NCI-H1048 (cell line): ENCODE measurements at places on chromosomes 1 and 21.

DNA sequence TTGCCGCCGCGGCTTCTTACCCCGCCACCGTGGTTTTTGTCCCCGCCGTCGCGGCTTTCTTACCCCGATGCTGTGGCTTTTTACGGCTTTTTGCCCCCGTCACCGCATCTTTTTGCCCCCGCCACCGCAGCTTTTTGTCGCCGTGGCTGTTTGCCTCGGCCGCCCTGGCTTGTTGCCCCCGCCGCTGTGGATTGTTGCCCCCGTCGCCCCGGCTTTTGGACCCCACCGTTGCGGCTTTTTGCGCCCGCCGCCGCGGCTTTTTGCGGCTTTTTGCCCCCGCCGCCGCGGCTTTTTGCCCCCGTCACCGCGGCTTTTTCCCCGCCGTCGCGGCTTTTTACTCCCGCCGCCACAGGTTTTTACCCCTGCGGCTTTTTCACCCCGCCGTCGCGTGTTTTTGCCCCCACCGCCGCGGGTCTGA, 3934.3 kb downstream of the SRGAP2C start:
- no peak for DNase-seq

DNA sequence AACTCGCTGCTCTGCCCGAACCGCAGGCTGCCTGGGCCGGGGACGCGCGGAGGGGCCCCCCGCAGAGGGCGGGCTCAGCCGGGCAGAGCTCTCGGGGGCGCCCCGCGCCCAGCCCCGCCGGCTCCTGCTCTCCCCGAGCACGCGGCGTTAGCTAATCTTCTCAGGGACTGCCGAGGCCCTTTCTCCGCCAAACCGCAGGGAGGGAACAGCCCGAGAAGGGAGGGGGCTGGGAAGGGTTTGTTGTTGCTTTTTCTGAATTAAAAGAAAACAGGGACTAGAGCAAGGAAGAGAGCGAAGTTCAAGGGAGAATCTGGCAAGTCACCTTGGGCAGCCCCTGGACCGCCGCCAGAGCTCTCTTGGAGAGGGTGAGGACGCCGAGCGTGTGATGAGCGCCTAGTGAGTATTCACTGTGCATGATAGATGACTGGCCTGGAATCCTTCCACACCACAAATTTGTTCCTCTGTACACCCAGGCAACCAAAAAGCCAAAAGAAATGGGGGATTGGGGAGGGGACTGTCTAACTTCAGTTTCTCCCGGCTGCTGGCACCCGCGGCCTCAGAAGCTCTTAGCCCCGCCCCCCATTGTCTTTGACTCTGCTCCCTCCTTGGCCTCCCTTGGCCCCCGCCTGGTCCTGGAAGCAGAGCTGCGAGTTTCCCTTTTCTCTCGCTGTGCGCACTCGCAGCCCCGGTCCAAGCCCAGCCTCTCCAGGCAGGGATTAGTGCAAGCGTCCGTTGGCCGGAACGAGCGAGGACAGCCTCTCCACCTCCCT, 19.7 kb upstream of the LMX1A start:
- DNase-seq = no peak

GRCh38 chr1:35668506-35668905, 27.2 kb upstream of the PSMB2 start:
- DNase-seq = no peak

- DNase-seq = no peak
These were observed 198.6 kb downstream of the ADGRL2 start for GRCh38 chr1:81999364-81999763.

GRCh38 chr21:36966066-36966820, at the start of gene HLCS:
Gene HLCS, minus strand, starts transcription at chr21:36966669. Its CDS starts 31 bp downstream, at chr21:36966638.
- peak; percentile 42 for DNase-seq

- DNase-seq = no peak
These were observed 52.8 kb upstream of the ACTRT2 start for GRCh38 chr1:2968471-2968881.

DNA sequence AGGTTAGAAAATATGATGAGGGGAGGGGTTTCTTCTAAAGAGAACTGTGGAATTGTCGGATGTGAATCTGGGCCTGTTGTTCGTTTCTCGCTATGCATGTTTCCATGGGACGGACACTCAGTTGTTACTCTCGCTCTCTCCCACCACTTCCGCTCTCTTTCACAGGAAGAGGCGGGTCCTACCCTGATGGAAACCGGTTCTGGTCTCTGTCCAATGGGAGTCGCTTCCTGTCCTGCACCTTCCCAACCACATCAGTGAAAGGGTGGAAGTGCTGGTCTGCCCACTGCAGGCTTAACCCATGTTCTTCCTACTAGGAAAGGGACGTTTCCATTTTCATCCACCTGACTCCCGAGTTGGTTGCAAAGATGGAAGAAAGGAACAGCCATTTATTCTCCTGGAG, 119.4 kb downstream of the KCNJ15 start:
- DNase-seq = no peak

DNA sequence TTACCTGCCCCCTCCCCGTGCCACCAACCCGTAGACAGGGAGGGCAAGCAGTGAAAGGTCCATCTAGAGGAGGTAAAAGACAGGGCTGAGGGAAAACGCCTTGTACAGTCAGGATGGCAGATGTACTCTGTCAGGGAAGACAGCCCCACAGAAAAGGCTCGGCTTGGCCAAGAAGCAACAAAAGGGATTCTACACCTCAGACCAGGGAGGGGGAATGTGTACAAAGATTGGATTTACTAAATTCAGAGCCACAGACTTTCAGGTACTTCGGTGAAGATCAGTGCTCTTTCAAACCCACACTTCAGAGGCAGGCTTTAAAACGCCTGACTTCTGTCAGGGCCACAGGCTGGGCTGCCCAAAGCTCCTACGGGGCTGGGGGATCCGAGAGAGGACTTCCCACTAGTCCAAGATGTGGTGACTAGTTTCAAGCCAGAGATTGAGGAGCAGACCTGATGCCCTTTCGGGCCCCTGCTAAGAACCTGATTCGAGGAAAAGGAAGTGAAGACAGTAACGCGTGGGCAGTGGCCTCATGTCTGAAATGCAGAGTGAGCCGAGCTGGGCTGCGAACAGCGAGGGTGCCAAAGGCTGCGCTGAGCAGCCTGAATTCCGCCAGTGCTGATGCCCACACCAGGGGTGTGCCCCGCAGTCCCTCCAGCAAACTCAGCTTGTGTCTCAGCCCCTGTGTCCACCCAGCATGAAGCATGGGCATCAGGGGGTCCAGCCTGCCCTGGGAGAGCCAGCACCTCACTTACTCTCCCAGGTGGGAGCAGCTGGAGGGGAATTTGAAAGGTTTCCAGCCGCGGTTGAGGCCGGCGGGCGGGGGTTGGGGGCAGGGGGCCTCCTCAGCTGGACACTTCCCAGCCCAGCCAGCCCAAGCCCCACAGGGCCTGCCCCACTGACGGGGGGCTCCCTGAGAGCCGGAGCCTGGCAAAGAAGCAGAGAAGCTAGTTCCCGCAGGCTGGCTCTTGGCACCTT, 36.2 kb downstream of the KIAA1614 start:
- DNase-seq = no peak

GRCh38 chr1:209810783-209811182, 4.8 kb upstream of the IRF6 start:
- DNase-seq = no peak

- DNase-seq = no peak
These were observed 49.8 kb downstream of the COLGALT2 start for GRCh38 chr1:183987593-183988318.

- DNase-seq = no peak
These were observed 32.8 kb downstream of the LHX4 start for GRCh38 chr1:180262628-180263488.

- no peak for DNase-seq
These were observed 30.2 kb upstream of the CD101 start for GRCh38 chr1:116971258-116971860.

DNA sequence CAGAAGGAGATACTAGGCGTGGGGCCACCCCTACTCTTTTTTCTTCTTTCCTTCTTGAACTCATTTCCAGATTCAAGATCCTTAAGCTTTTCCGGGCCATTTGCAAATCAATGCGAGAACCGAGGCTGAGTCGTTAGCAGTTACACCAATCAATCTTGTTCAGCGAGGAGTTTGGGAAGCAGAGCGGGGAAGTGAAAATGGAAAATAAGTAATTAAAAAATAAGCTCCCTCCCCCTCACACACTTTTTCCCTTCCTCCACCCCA, 1.7 kb upstream of the NEGR1 start:
- no peak for DNase-seq

- no peak for DNase-seq
These were observed 41.3 kb upstream of the LAMC2 start for GRCh38 chr1:183144752-183145151.

- no peak for DNase-seq
These were observed 926 bp upstream of the ATP1B1 start for GRCh38 chr1:169105434-169106094.

DNA sequence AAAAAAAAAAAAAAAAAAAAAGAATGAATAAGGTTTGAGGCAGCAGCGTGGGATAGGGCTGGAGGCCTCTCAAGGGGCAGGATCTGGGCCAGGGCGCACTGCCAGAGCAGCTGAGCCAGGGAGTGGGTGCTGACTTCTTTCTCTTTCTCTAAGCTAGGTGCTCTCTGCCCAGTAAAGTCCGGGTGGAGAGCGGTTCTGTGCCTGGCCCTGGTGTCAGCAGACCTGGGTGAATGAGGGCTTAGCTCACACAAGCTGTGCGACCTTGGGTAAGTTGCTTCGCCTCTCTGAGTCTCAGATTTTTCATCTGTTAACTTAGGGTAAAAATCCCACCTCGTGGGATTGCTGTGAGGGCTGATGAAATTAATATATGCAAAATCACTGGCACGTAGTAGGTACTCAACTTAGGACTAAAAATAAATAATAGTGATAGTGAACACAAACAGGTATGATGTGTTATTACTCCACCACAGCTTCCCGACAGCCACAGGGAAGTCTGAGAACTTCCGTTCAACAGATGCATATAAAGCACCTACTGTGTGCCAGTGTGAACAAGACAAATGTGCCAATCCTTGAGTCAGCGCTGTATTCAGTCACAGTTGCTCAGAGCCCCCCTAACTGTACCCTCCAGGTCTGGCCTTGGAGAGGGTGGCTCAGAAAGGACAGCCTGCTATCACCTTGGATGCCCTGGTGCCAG, 2.0 kb upstream of the FAM131C start:
- no peak for DNase-seq

DNA sequence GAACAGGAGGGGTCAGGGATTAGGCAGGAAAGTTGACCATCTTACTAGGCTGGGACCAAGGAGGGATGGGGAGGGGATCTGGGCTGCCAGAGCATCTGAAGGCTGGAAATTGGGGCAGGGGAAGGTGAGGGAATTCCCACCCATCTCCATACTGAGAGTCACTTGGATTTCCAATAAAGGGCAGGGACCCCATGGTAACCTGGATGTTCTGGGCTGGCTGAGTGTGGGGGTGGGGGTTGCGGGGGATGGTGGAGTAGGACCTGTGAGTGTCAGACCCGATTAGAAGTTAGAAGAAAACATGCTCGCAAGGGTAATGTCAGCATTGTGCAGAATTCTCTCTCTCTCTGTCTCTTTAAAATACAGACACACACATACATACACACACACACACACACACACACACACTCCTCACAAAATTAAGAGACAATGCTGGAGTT, 40.0 kb upstream of the EPS15 start:
- DNase-seq = no peak

DNA sequence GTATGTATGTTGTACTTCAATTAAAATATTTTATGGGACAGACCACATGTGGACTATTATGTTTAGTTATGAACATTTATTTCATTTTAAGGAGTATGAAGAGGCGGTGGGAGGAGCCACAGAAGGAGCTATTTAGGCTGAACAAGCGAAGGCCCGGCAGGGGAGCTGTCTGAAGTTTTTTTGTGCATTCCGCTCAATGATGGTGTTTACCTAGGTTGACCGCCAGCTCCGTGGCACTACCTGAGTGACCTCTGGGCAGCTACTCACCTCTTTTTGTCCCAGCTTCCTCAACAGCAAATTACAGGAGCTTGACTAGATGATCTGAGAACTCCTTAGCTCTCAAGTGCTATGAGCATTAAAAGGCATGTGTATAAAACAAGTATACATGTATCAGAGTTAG, 32.7 kb upstream of the C1orf198 start:
- no peak for DNase-seq

GRCh38 chr1:24343412-24344089, 24.4 kb downstream of the GRHL3 start:
- no peak for DNase-seq

- DNase-seq = no peak
These were observed 57.9 kb downstream of the FMN2 start for GRCh38 chr1:240149484-240150094.

- no peak for DNase-seq
These were observed 16.8 kb upstream of the ERVH48-1 start for GRCh38 chr21:42942244-42942643.

- DNase-seq = no peak
These were observed 43.7 kb downstream of the TRIM11 start for GRCh38 chr1:228362884-228363450.

GRCh38 chr1:245091818-245092637, 62.8 kb upstream of the KIF26B start:
- DNase-seq = no peak

- DNase-seq = no peak
These were observed 150.1 kb upstream of the IVNS1ABP start for GRCh38 chr1:185467122-185467521.

DNA sequence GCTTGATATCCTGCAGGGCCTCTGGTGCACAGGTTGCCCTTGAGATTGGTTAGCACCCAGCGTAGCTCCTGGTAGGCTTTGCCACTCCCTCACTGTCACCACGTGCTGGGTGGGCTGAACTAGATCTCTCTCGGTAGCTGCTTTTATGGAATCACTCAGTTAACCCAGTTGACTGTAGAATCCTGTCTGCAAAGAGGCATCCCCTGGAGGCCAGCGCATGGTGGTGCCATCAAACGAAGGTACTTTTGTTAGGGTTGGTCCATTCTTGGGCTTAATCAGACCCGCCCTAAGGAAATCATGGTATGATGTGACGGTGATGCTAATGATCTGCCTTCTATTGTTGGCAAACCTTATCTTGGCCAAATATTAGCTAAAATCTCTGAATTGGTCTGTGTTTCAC, 153.4 kb downstream of the GALNT2 start:
- no peak for DNase-seq

DNA sequence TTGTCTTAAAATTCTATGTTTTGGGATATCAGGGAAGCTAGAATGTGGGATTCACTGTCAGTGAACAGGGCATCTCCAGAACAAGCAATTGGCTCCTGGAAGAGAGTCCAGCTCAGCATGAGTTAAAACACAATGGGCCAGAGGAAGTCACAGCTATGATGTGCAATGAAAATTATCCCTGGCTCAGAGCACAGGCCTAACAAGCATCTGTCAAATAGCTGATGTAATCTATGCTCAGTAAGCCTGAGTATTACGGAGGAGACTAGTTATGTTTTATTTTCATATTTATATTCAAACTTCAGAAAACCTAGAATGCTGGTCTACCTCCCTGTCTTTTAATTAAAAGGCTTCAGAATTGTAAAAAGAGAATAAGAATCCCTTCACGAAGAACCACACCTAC, 41.6 kb downstream of the PARP1 start:
- DNase-seq = no peak

DNA sequence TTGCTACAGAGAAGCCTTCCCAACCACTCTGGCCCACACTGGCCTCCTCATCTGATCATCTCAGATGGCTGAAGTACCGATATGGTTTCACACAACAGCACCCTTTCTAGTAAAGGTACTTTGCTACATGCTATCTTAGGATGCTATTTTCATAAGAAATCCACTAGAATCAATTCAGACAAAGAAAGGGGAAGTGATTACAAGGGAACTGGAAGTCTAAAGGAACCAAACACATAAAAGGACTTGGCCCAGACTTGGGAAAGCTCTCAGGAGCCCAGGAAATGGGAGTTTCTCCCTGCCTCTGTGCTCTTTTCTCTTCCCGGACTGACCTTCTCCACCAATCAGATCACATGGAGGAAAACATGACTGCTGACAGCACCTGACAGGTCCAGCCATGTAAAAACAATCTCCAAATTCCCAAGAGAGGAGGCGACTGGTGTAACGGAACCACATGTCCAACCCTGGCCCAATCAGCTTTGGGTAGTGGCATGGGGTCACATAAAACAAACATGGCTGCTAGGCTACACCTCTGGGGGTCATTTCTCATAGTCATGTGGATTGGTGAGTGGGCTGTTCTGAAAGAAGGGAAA, 12.7 kb upstream of the FOXE3 start:
- DNase-seq = no peak
